ENCODE measurements at places on chromosomes 4 and X.

- DNase-seq: no peak
Measured at GRCh38 chrX:97060020-97060419, 176.3 kb downstream of the RPA4 start.

DNA sequence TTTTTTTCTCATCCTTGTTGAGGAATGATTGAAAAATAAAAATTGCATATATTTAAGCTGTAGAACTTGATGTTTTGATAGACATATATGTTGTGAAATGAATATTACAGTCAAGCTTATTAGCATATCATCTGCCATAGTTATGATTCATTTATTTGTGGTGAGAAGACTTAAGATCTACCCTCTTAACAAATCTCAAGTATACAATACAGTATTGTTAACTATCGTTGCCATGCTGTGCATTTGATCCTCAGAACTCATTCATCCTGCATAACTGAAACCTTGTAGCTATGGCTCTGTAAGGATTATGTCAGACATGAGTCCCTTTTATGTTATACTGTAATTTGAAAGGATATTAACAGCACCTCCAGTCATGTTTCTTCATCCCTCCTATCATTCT lies 2045.3 kb downstream of the ARAP2 start:
- no peak for DNase-seq

DNA sequence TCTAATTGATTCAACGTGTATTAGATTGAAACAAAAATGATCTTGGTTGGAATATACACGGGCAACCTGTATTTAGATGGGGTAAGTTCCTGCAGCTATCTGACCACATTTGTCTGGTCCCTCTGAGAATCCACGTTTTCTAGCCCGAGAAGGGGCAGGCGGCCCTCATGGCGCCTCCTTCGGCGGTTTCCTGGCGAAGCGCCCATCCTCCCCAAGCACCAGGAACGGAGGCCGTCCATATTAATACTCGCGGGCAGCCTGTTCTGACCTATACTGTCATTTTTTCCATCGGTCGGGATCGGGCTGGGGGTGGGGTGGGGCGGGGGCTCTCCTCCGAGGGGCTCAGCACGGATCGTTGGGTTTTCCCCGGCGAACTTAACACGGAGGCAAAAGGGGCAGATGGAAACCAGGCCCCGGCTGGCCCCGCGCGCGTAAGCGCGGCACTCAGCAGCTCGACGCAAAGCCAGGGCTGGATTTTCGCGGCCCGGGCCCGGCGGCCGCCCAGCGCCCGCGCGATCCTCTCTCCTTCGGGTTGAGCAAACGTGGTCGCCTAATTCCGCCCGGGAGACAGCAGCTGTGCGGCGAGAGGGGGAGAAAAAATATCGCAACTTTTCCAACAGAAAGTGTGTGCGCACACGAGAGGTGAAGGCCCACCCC lies 77.2 kb upstream of the BCOR start:
- no peak for DNase-seq

- DNase-seq: no peak
Measured at GRCh38 chrX:136773648-136774047, 7.1 kb downstream of the ARHGEF6 start.

DNA sequence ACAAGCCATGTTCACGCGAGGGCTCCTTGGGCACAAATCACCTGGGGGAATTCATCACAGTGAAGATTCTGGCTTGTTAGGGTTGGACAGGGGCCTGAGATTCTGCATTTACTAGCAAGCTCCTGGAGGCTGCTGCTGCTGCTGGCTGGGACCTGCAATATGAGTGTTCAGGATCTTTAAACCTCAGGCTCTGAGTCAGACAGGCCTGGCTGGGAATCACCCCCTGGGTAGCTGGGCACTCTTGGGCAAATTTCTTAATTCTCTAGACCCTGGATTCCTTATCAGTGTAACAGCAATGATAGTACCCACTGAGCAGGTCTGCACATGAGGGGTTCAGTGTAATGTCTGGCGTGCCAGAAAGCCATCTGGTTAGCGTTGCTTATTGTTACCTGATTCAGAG lies 101.5 kb downstream of the DHX15 start:
- DNase-seq: no peak

- no peak for DNase-seq
Measured at GRCh38 chr4:153906231-153906630, 117.3 kb upstream of the SFRP2 start.

- no peak for DNase-seq
Measured at GRCh38 chr4:98560321-98560720, 98.1 kb downstream of the TSPAN5 start.

- no peak for DNase-seq
Measured at GRCh38 chrX:44669626-44670025, 127.0 kb upstream of the FUNDC1 start.

GRCh38 chr4:70712604-70713452 lies 8.9 kb upstream of the RUFY3 start:
- no peak for DNase-seq

DNA sequence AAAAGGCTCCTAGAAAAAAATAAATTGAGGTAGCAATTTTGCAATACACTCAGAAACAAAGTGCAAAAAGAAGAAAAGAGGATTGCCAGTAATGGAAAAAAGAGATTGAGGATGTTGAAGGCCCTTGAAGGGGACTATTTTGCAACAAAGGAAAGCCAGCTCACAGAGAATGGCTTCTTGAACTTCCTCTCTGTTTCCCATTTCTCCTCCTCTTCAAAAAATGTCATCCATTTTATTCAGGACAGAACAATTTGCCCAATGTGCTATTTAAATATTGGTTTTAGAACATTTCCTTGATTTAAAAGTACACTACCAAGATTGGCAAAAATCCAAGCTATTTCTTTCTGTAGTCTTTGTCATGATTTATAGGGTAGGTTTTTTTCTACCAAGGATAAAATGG lies 60.2 kb downstream of the GASK1B start:
- no peak for DNase-seq

- no peak for DNase-seq
Measured at GRCh38 chr4:183918696-183919095, 13.6 kb downstream of the STOX2 start.

GRCh38 chr4:186739802-186740434 lies 16.3 kb upstream of the FAT1 start:
- no peak for DNase-seq

DNA sequence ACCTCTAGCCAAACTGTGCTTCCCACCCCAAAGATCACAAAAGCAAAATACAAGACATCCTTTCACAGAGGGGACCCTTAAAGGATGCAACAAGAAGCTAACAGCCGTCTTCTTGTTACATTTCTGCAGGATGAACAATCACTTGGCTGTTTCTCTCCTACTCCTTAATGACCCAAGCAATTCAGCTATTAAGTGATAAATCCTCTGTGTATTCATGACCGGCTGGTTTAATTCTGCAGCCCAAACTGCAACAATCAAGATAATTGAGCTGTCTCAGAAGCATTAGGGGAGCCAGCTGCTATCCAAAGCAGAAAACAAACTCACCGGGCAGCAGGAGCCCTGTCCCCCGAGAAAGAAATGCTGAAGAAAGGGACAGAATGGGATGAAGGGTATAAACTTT lies 85.9 kb upstream of the ACSL4 start:
- no peak for DNase-seq

GRCh38 chrX:88613338-88613737 lies 133.7 kb upstream of the CPXCR1 start:
- no peak for DNase-seq

- DNase-seq: no peak
Measured at GRCh38 chr4:7062816-7063215, 5.0 kb downstream of the GRPEL1 start.

DNA sequence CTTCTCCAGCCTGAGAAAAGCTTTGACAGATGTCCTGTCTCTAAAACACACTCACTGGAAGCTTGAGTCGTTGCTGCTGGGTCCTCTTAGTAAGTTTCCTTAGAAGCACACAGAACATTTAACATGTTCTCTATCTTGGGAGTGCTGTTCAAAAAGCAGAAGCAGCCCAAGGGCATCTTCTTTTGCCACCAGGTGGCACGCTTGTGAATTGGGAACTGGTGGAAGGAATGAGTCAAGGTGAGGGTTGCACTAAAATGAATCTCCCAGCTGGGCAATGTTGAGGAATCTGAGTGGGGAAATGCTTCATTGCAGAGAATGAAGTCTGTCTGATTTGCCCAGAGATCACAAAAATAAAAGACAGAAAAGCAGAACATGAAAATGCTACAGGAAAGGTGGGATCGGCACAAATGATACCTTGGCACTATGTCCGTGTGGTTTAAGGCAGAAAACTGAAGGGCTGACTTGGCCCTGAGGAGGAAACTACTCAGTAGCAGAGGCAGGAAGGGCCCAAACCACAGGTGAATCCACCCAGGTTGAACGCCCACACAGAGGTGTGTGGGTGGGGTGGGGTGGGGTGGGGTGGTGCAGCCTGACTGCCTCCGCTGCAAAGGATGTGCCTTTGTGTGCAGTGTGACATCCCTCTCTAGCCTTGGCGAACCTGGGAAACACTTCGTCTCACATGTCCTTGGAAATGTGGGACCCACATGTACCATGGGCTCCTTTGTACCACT lies 26.0 kb downstream of the KIT start:
- peak; percentile 43 for DNase-seq

DNA sequence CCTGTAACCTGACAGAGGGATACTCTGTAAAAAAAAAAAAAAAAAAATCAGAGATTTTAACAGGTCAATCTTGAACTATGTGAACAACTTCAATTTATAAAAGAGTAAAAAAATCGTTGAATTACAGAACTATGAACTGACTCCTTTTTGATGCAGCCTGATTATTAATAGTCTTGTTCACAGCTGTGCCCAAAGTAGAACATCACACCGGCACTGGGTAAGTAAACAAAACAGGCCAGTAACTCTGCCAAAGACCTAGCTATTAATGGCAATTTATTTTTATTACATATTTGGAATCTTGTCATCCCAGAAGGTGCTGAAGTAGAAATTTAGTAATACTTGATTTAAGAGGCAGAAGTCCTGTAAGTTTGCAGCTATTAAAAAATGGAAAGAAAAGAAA lies 31.4 kb downstream of the CPE start:
- DNase-seq: no peak

- DNase-seq: no peak
Measured at GRCh38 chr4:125091541-125091940, 223.2 kb upstream of the FAT4 start.

GRCh38 chr4:61921920-61922319 lies 721.8 kb downstream of the ADGRL3 start:
- no peak for DNase-seq

DNA sequence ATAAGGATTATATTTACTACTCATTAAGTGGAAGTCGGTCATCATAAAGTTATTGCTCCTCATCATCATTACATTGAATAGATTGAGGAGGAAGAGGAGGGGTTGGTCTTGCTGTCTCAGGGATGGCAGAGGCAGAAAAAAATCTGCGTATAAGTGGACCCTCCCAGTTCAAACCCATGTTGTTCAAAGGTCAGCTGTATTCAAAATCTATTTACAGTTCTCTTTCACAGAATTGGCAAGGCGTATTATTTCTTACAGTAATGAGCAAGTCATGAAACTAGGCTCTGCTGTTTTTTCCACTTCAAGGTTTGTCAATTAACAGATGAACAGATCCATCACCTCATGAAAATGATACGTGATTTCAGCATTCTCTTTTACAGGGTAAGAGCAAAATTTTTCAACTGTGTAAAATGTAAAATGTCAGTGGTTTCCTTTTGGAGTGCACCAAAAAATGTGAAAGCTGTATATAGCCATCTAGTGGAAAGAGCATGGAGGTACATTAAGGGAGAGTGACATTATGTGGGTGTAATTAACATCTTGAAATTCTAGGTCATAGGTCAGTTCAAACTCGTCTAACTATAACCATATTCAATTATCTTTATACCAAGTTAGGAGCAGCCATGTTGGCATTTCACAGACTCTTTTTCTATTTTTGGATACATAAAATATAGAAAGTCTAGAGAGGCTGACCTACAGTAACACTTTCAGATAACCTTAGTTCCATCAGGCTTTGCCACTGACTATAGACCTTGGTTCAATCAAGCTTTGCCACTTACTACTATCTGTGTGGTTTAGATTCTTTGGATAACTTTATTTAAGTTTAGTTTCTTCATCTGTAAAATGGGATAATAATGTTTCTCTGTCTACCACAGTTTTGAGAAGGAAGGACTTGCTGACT lies 30.1 kb downstream of the NEIL3 start:
- DNase-seq: no peak

- DNase-seq: no peak
Measured at GRCh38 chr4:5893591-5893990, 705 bp upstream of the CRMP1 start.

- DNase-seq: no peak
Measured at GRCh38 chrX:37847733-37848197, 394 bp upstream of the DYNLT3 start.

DNA sequence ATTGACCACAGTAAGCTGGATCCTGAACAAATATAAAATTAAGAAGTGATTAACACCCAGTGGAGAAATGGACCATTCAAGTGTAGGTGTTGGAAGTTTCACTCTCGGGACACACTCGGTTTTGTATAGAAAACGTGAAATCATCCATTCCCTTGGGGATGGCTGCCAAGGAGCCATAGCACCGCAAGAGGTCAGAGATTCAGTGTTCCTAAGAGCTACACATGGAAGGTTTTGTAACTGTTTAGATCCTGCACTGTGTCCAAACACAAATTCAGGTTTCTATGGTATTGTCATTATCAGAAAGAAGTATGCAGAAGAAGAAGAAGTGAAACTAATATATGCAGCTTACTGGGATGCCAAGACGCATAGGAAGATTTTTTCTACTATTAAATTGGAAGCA lies 281.0 kb downstream of the LDB2 start:
- DNase-seq: no peak

DNA sequence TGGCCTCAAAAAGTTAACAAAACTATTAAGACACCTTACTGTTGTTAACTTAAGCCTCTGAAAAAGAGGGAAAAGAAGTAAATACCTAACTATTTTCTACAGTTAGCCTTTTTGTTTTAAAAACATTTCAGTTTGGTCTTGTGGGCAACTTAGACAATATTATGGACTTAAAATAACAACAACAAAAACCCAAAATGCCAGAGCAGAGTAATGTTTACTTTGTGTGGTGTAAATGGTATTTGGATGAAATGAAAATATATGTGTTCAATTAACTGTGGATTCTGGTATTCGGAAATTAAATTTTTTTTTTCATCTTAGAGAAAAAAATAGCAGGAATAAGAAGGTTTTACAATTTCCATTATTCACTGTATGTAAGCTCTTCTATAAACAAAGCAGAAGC lies 79.6 kb upstream of the NPNT start:
- no peak for DNase-seq

DNA sequence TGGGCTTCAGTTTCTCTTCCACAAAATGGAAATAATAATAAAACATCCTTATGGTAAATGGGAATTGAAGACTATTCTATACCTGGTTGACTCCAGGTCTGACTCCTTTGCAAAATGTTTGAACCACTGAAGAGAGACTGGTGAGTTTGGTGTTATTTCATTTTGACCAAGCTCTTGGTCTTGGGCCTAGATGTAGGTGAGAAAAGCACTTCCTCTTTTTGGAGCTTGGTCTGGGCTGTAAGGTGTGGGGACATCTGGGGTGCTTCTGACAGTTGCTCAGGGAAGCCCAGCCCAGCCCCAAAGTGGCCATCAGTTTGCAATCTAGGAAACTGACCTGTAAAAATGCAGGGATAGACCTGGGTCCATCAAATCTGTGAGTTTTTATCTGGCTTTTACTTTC lies 26.8 kb upstream of the SOD3 start:
- no peak for DNase-seq

GRCh38 chr4:120869613-120870278 lies 52.8 kb downstream of the PRDM5 start:
- DNase-seq: no peak

Data from naive thymus-derived CD4-positive, alpha-beta T cell (primary cell).